ENCODE measurements at places on chromosomes 12 and 14. TPM values are rescaled to one million over a fixed set of nuclear protein-coding genes. Genes with fewer than 3 reads are reported as not detected.

The FGF6 gene
- not detected for total RNA-seq

The CTSG gene
- total RNA-seq = not detected

The PMCH gene
- total RNA-seq = not detected

The KRT83 gene
- not detected for total RNA-seq

The DYRK4 gene
- total RNA-seq = 37.9 TPM

The GLS2 gene
- total RNA-seq = 0.54 TPM

The CARMIL3 gene
- 0.60 TPM for total RNA-seq

The NRIP2 gene
- total RNA-seq = 0.92 TPM

The SPTB gene
- total RNA-seq = 6.6 TPM

The TRIM9 gene
- 13.4 TPM for total RNA-seq

The MGST1 gene
- 23.9 TPM for total RNA-seq

The KCNJ8 gene
- total RNA-seq = not detected

DNA sequence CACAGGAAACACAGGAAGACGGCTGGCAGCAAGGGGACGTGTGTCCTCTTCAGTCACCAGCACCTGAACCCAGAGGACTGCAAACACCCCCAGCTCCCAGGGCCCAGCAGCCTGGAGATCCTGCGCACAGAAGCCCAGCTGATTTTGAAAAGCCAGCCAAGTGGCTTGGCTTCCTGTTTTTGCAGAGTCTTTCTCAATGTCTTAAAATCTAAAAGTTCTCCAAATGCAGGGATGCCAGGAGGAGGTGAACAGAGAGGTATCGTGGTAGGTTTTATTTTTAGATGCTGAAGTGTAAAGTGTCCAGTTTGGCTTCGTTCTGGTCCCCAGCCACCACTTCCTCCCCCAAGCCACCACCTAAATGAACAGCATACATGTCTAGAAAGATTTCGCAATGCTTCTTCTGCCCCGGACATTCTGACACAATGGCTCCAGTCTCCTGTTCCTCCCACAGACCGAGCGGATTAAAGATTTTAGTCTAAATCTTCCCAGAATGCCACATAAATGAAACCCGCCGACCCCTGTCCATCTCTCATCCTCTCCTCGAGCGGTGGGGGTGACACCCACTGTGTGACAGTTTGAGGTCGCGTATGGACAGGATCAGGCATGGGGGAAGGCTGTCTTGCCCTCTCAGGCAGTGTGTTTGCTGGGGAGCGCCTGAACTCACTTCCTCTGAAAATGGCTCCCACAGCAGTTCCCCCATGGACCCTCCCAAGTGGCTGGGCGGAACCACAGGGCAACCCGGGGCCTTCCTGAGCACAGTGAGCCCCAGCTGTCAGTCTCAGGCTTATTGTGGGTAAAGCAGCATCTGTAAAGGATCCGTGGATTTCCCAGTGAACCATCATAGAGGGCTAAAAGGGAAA is 41.6 kb downstream of the ITPK1 start:
- H3K36me3 ChIP-seq = peaks cover 1% of the 10 kb centered on the region
- no peak overlapping the region for H3K27ac ChIP-seq
- DNase-seq = no peak
- peaks cover 27% of the 10 kb centered on the region for H3K4me1 ChIP-seq
- no peaks in the 10 kb centered on the region for H3K27me3 ChIP-seq

GRCh38 chr12:98492580-98493140 is 22.7 kb upstream of the TMPO start:
- no peaks in the 10 kb centered on the region for H3K27me3 ChIP-seq
- no peak overlapping the region for H3K27ac ChIP-seq
- peaks cover 16% of the 10 kb centered on the region for H3K4me1 ChIP-seq
- DNase-seq = no peak

- H3K27me3 ChIP-seq = no peaks in the 10 kb centered on the region
- peaks cover 65% of the 10 kb centered on the region for H3K4me1 ChIP-seq
- DNase-seq = no peak
- H3K36me3 ChIP-seq = no peaks in the 10 kb centered on the region
- H3K4me3 ChIP-seq = peak overlapping the region; percentile 93
These were observed 2.4 kb downstream of the PXN start for GRCh38 chr12:120262852-120263747.

GRCh38 chr14:56088941-56089340 is 29.3 kb upstream of the PELI2 start:
- no peaks in the 10 kb centered on the region for H3K36me3 ChIP-seq
- H3K27me3 ChIP-seq = peaks cover 15% of the 10 kb centered on the region

DNA sequence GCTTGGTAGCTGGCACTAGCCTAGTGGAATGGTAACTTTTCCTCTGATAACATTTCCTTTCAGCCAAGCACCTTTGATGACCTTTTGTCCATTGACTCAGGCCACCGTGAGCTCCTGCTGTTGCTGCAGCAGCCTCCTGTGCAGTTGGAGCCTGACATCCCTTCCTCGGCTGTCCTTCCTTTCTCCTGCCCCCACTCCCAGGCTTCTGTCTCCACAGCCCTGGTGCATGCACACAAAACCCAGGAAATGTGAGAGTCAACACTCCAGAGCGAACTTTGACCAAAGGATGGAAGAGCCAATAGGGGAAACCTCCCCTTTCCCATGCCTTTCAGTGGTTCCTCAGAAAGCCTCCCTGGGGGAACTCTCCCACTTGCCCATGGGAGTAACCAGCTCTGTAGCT is 115.0 kb downstream of the TMEM260 start:
- DNase-seq = peak; percentile 27
- peaks cover 11% of the 10 kb centered on the region for H3K27me3 ChIP-seq
- H3K36me3 ChIP-seq = no peaks in the 10 kb centered on the region
- no peaks in the 10 kb centered on the region for H3K4me1 ChIP-seq

- no peak for DNase-seq
- peak overlapping the region; percentile 73 for H3K27ac ChIP-seq
- H3K4me1 ChIP-seq = peaks cover 27% of the 10 kb centered on the region
- H3K4me3 ChIP-seq = no peak overlapping the region
- H3K36me3 ChIP-seq = peaks cover 2% of the 10 kb centered on the region
- H3K27me3 ChIP-seq = no peaks in the 10 kb centered on the region
These were observed 84.9 kb downstream of the SRGAP1 start for GRCh38 chr12:63929426-63929825.

- no peak overlapping the region for H3K27ac ChIP-seq
- H3K4me1 ChIP-seq = peaks cover 24% of the 10 kb centered on the region
- no peak overlapping the region for H3K4me3 ChIP-seq
- peaks cover 3% of the 10 kb centered on the region for H3K36me3 ChIP-seq
- H3K27me3 ChIP-seq = peaks cover 9% of the 10 kb centered on the region
These were observed 2.8 kb downstream of the PIANP start for GRCh38 chr12:6697584-6698351.

DNA sequence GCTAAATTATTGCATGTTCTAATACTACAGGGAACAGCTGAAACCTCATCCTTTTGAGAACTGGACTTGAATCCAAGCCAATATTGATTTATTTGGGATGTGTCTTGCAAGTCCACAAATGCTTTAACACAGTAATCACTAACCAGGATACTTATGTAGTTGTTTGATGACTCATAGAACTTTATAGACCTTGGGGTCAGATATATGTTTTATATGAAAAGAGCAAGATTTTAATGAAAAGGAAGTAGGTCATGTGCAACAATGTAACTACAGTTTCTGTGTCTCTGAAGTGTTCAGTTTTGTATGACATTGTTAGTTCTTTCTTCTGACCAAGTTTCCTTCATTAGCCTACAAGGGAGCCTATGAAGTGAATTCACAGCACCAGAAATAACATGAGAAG is 352.0 kb downstream of the ZFP36L1 start:
- H3K36me3 ChIP-seq = peaks cover 8% of the 10 kb centered on the region
- no peak overlapping the region for H3K4me3 ChIP-seq
- no peak overlapping the region for H3K27ac ChIP-seq
- no peak for DNase-seq
- peaks cover 36% of the 10 kb centered on the region for H3K4me1 ChIP-seq
- H3K27me3 ChIP-seq = no peaks in the 10 kb centered on the region

GRCh38 chr14:102345232-102345631 is 17.5 kb downstream of the CINP start:
- no peaks in the 10 kb centered on the region for H3K27me3 ChIP-seq
- H3K4me1 ChIP-seq = no peaks in the 10 kb centered on the region
- no peak for DNase-seq

All from chondrocyte (in vitro differentiated cells).